ENCODE measurements at places on chromosomes 7 and 10.

DNA sequence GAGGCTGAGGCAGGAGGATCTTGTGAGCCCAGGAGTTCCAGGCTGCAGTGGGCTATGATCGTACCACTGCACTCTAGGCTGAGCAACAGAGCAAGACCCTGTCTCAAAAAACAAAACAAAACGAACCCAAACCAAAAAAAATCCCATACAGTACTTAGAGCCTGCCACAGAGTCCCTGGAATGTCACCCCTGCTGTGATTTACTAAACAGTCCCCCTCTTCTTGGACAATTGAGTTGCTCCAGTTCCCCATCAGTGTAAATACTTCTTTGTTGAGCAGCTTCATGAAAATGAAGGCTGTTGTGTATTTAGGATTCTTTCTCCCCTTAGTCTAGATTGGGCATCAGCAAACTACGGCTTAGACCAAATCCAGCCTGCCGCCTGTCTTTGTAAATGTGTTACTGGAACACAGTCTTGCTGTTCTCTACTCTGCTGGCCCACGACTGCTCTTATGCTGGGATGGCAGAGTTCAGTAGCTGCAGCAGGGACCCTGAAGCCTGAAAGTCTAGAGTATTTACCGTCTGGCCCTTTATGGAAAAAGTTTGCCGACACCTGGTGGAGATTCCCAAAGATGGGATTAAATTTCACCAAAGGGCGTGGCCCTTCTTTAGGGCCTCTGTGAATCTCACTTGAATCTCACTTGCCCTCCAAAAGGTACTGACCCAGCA lies 57.8 kb downstream of the PALD1 start:
- DNase-seq, result no peak

GRCh38 chr10:99760321-99760720 lies 22.1 kb upstream of the ABCC2 start:
- no peak for DNase-seq

DNA sequence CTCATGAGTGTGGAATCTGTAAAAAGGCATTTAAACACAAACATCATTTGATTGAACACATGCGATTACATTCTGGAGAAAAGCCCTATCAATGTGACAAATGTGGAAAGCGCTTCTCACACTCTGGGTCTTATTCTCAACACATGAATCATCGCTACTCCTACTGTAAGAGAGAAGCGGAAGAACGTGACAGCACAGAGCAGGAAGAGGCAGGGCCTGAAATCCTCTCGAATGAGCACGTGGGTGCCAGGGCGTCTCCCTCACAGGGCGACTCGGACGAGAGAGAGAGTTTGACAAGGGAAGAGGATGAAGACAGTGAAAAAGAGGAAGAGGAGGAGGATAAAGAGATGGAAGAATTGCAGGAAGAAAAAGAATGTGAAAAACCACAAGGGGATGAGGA lies 207.7 kb downstream of the ZEB1 start:
- DNase-seq, result no peak

DNA sequence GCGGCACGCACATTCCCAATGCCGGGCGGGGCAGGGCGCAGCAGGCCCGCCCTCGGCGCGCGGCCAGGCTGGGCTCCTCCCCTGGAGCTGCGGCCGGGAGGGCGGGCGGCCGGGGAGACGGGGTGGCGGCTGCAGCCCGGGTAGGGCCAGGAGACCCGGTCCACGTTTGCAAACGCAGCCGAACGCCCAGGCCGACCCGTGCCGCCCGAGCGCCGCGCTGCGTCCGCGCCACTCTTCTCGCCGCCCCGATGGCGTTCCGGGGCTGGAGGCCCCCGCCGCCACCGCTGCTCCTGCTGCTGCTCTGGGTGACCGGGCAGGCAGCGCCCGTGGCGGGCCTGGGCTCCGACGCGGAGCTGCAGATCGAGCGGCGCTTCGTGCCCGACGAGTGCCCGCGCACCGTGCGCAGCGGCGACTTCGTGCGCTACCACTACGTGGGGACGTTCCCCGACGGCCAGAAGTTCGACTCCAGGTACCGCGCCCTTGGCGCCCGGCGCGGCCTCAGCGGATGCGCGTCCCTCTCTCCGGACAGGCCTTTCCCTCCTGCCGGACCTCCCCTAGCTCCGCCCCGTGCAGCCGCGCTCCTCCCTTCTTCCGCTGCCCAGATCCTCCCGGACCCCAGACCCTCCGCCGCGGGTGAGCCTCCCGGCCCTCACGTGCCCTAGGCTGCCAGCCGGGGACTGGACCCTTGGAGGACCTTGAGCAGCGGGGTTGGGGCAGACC lies at the start of gene FKBP9:
Gene FKBP9, plus strand, starts transcription at position 115 of the 720 bp plus-strand sequence. Its CDS starts 134 bp downstream, at position 249.
- DNase-seq, result no peak

Data from HL-60 (cell line).